Fibroblast of lung (primary cell): ENCODE measurements at places on chromosomes 2 and 18.

- DNase-seq, result peak; percentile 29
Measured at GRCh38 chr2:178829299-178829960, 22.2 kb upstream of the TTN start.

- DNase-seq, result no peak
Measured at GRCh38 chr2:101116841-101117552, 34.2 kb downstream of the TBC1D8 start.

GRCh38 chr18:59051470-59052165, 88.1 kb upstream of the SEC11C start:
- peak; percentile 15 for DNase-seq

- DNase-seq, result no peak
Measured at GRCh38 chr2:173218326-173219056, 136.2 kb upstream of the CDCA7 start.

DNA sequence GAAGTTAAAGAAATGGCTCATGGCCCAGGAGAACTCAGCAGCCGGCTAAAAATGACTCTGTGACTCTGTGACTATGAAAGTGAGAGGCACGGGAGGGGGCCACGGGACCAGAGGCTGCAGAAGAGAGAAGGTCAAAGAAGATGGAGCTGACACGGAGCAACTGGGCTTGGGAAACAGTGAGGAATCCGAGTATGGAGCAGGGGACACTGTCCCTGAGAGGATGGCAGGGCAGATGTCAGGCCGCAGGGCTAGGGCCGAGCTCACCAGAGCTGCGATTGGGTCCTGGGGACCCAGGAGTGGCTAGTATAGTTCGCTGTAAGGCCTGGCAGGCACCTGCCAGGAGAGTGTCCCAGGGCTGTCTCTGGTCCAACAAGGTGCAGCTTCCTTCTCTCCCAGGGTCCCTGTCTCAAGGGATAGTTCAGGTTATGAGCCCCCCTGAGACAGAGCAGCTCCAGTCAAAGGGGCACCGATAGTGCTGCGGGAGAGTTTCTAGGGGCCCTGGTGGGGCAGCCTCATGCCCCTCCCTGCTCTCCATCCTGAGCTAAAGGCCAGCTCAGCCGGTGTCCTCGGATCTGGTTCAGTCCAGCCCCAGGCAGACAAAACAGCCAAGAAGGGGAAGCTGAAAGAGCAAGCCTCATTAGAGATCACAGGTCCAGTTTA, 42.7 kb downstream of the CIB4 start:
- no peak for DNase-seq

DNA sequence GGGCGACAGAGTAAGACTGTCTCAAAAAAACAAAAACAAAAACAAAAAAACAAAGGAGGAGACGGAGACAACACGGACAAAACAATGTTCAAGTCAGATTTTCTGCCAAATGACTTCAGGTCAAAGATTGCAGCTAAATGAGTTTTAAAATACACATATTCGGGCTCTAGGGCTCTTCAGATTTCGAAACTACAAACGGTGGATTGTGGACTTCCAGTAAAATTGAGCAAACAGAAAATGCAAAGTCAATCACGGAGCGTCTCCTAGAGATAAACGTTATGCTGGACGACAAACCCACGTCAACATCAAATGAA, 558 bp downstream of the MRPS5 start:
- DNase-seq, result peak; percentile 32

- DNase-seq, result no peak
Measured at GRCh38 chr2:224440988-224441387, 39.1 kb upstream of the FAM124B start.

DNA sequence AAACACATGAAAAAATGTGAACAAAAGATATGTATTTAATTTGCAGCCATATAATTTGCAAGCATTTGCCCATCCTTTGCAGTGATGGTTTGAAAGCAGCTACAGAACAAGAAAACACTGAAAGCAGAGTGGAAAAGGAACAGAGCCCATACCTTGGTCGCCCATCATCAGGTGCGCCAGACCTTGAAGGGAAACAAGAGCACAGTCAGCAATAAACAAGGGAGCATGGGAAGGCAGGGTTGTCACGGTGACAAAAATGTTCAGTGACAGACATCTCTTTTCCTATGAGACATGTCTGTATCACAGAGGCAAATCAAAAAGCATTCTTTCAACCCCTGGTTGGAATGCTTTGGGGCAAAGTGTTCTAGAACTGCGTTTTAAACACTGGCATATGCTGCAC, 109.4 kb downstream of the NRXN1 start:
- no peak for DNase-seq

- no peak for DNase-seq
Measured at GRCh38 chr2:189300916-189301315, 121.4 kb upstream of the COL5A2 start.

DNA sequence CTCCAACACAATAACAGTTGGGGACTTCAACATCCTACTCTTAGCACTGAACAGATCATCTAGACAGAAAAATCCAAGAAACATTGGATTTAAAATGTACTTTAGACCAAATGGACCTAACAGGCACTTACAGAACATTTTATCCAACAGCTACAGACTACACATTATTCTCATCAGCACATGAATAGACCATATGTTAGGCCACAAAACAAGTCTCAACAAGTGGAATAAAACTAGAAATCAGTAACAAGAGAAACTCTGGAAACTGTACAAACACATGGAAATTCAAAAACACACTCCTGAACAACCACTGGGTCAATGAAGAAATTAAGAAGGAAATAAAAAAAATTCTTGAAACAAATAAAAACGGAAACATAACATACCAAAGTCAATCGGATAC, 117.5 kb downstream of the ACVR1 start:
- DNase-seq, result no peak

DNA sequence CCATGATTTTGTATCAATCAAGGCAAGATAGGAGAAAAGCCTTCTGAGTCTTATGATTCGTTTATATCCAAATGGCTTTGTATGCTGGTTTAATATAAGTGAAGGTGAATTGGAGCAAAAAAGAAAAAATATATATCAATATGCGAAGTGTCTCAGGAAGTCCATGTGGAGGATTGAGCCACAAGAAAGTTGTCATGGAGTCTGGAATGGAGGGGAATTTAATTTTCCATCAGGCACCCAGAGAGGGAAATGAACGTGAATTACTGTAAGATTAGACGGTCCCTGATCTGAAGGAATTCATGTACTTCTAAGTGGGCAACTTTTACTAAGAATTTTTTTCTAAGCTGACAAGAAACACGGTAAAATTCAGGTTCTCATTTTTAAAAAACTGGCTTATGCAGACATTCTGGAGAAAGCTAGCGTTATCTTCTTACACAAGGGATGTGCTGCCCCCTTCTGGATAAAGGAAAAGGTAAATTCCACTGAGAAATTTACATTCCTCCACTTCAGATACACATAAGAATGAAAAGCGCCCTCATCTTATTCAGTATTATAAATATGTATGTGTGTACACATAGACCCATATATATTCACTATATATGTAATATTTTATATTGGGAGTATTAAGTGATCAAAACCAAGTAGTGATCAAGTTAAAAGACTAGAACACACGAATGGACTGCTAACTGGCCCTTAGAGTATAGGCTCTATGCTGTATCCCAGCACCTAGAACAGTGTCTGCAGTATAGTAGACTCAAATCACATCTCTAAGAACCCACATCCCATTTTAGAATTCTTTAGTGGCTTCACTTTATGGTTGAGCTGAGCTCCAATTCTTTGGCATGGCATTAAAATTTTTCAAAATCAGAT, 289.0 kb upstream of the TFPI start:
- DNase-seq, result peak; percentile 70

- no peak for DNase-seq
Measured at GRCh38 chr18:25210622-25211021, 141.3 kb downstream of the ZNF521 start.

DNA sequence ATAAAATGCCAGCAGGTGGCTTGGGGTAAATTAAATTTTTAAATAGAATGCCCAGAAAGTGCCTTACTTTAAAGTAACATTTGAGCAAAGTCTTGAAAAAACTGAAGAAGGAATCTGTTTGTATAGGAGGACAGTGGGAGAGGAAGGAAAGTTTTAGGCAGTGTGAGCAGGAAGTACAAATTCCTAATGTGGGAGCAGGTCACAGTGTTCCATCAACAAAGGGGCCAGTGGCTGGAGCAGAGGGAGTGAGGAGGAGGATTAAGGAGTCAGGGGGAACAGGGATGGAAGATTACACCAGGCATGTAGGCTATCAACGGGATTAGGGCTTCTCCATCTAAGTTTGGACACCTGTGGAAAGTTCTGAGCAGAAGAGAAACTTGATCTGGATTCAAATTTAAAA, 439.2 kb upstream of the REG3G start:
- no peak for DNase-seq

- peak; percentile 33 for DNase-seq
Measured at GRCh38 chr2:221570321-221570935, 1.7 kb downstream of the EPHA4 start.

DNA sequence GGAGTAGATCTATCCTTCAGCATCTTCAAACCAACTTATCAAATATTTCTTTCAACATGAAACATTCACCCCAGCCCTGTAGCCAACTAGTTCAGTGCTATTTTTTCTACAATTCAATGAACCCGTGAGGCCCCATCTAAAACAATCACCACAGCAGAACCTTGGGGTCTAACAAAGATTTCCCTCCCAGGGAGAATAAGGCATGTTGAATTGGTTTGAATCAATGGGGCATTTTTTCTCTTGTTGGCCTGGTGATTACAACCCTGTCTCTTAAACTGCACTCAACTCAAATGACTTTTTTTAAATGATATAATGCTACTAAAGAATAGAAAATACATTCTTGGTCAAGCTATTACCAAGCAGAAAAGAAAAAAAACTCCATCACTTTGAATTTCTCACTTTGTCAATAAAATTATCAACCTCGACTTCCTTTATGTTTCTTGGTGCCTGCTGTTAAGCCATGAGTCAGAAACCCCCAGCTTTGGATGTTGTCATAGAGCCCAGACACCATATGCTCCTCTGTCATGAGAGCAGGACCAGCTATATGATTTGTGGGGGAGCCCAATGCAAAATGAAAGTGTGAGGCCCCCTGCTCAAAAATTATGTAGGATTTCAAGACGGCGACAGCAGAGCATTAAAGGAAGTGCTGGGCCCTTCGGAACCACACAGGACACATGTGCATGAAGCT, 282.4 kb downstream of the MEIS1 start:
- DNase-seq, result peak; percentile 24

DNA sequence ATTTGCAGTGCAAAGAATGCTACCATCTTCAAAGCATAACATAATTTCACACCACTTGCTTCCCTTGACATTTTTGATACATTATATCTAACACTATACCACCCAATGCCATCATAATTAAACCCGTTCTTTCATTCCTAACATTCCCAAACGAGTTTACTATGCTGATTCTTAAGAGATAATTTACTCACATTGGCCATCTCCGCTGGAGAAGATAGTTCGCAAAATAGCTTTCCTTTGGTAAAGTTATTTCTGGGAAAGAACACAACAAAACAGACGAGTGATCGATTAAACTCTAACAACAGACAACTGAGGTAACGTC, 716 bp downstream of the MMADHC start:
- no peak for DNase-seq

DNA sequence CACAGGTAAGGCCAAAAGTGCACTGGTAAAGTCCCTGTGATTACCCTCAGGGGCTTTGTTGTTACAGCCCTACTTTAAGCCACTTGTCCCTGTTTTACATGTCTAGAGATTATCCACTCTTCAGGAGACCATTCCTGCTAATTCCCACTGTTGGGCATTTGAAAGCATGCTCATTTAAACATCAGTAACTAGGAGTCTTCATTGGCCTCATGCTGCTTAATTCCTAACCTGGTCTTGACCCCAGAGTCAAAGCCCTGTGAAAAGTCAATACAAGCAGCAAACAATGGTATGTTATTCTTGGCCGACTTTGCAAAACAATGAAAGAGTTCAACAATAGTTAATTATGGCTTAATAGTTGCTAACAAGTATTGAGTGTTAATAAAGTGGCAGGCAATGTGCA, 23.2 kb downstream of the AFF3 start:
- DNase-seq, result no peak

GRCh38 chr2:230128623-230129342, 60.1 kb upstream of the SLC16A14 start:
- peak; percentile 85 for DNase-seq

DNA sequence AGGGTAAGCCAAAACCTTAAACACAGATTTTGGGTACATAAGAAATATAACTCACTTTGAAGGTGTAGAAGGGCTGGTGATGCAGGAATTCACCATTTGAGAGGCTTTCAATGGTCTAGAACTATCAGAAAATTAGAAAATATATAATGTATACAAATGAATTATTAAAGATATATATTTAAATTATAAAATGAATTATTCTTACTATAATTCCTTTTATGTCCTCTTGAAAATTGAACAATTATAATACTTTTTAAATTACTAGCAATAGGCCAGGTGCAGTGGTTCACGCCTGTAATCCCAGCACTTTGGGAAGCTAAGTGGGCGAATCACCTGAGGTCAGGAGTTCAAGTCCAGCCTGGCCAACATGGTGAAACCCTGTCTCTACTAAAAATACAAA, 60.7 kb downstream of the VIL1 start:
- no peak for DNase-seq
